ENCODE measurements at places on chromosomes 1 and 21. TPM values are rescaled to one million over a fixed set of nuclear protein-coding genes. Genes with fewer than 3 reads are reported as not detected.

DNA sequence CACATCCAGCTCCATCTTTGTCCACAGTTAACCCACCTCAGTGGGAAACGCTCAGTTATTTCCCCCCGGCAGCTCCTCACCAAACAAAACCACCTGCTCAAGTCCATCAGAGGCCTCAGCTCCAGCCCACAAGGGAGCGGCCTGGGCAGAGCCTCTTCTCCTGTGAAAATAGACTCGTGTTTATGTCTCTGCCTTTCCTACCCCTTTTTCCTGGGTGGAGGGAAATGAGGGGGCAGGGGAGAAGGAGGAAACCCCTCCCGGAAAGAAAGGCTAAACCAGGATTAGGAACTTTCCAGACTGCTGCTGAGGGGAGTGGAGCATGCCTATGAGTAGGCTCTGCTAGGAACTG lies 81.6 kb downstream of the PAX7 start:
- H3K36me3 ChIP-seq = no peaks in the 10 kb centered on the region
- H3K4me3 ChIP-seq = no peak overlapping the region
- H3K27me3 ChIP-seq = no peaks in the 10 kb centered on the region
- DNase-seq = no peak
- H3K4me1 ChIP-seq = no peaks in the 10 kb centered on the region

DNA sequence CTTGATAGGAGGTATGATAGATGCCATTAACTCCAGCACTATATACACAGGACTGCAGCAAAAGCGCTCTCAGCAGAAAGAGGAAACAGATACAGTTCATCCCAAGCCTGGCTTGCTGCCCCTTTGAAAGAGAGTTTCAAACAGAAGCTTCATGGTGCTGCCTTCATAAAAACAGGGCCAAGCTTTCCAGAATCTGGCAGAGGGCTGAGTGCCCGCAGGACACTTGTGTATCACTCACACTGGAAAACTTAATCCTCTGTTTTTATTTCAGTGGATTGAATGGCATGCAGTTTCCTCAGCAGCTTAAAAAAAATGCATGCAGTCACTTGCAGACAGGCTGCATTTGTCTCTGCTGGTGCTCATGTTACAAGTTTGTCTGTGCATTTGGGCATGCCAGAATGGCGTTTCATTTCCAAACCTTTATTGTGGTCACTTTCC lies 40.4 kb downstream of the KCNJ15 start:
- H3K4me1 ChIP-seq = no peaks in the 10 kb centered on the region
- H3K36me3 ChIP-seq = no peaks in the 10 kb centered on the region
- no peaks in the 10 kb centered on the region for H3K27me3 ChIP-seq
- H3K4me3 ChIP-seq = no peak overlapping the region
- H3K27ac ChIP-seq = no peak overlapping the region
- DNase-seq = no peak

GRCh38 chr21:42590431-42591131 lies 62.8 kb upstream of the PDE9A start:
- peaks cover 9% of the 10 kb centered on the region for H3K4me1 ChIP-seq
- H3K27ac ChIP-seq = no peak overlapping the region

DNA sequence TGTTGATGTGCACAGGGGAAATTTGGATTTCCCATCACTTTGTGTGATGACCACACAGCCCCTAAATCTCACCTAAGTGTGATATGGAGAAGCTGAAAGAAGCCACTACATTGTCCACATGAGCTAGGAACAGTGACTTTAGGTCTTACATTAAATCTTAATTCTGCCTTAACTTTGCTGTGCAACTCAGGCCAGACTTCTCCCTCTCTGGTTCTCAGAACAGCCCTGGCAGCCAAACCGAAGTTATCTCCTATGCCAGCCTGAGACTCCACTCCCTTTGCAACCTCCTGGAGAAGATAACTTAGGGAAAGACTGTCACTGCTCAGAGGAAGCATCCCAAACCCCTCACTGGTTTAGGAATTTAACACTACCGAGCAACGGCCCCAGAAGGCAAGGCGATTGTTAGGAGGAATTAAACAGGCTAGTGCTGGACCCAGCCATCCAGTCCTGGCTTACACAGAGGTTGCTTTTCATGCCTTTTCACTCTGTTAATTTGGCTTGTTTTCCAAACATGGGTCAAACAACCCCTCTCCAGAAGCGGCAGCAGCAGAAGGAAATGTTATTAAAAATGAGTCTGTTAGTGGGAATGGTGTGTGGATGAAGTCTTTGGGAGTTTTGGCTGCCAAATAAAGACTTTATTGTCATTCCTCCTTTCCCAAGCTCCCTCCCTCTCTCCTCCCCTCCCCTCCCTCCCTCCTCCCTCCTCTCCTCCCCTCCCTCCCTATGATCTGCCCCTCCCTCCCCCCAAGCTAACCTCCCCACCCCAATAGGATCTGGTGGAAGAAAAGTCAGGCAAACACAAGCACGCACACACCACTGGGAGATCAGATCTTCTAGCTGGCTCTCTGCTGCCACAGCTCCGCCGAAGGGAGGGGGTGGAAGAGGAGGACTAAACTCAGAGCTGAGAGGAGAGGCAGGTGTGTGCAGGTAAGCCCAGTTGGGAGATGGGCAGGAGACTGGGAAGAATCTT lies at the start of gene PRELP:
Gene PRELP, plus strand, starts transcription at position 795 of the 970 bp plus-strand sequence. CDS start 7,379 bp downstream, outside the sequence.
- peaks cover 5% of the 10 kb centered on the region for H3K4me1 ChIP-seq
- H3K4me3 ChIP-seq = no peak within 1 kb of the TSS
- no peak for DNase-seq
- no peaks in the 10 kb centered on the region for H3K36me3 ChIP-seq

- H3K27me3 ChIP-seq = no peaks in the 10 kb centered on the region
- H3K36me3 ChIP-seq = no peaks in the 10 kb centered on the region
- H3K4me3 ChIP-seq = no peak overlapping the region
Measured at GRCh38 chr1:8426996-8427395, 109.1 kb downstream of the SLC45A1 start.

WNT3A gene
- total RNA-seq = 3.7 TPM

KCNN3 gene
- 1.1 TPM for total RNA-seq

Measured in HCT116 (cell line).